ENCODE measurements at places on chromosomes 5 and 9.

GRCh38 chr9:73753171-73753570 is 601.5 kb downstream of the ANXA1 start:
- no peak for DNase-seq

GRCh38 chr5:67200809-67201562 is 4.4 kb upstream of the CD180 start:
- DNase-seq: no peak

DNA sequence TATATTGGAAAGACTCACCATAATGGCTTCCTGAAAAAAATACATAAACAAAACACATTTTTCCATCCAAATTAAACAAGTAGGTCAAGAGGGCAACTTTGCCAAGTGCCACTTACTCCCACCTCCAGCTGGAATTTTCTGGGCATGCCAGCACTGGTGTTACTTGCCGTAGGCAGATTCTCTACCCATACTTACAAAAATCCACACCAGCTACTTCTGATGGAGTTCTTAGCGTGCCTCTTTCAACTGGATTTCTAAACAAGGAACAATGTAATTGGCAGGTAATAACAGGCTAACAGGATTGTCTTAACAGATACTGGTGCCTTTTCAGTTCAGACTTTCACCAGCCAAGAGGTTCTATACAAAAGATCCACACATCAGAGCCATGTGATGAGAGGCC is 301.4 kb downstream of the MLLT3 start:
- no peak for DNase-seq

DNA sequence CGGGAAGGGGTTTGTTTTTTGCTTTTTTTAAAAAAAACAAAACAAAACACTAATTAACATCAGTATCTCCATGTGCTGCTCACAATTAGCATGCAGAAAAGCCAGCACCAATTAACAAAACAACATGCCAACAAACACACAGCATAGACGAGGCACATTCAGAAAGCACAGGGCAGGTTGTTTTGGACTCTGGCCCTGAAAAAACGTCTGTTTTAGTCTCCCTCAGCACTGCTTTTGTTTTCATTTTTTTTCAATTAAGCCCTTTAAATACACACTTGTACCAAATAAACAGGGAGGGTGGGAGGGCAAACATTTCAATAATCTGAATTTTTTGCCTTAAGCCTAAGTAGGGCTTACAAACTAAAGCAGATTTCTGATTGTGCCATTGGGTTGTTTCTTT is 309.6 kb downstream of the DTWD2 start:
- DNase-seq: no peak

DNA sequence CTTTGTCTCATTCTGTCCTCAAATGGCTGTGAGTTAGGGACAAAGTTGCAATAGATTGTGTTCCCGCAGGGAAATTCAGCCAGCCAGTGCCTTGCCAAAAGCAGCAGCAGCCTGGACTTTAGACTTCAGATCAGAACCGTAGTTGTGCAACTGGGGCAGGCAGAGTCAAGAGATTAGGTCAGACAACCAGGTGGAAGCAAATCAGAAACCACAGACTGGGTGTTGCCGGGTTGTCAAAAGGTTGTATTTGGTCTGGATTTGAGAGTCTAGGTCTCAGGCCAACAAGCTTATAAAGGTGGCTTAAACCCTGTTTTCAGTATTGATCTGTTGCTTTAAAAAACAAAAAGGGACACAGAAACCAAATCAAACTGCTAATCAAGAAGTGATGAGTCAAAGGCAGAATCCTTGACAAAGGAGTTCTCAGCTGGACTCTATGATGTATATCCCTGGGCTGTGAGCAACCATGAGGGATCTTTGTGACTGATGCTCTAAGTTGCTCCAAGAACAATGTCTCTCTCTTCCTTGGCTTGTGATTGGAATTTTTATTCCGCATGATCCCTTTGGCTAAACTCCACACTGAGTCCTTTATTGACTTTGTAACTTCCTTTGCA is 20.9 kb downstream of the RFK start:
- DNase-seq: no peak

GRCh38 chr5:42656651-42657015 is 100.0 kb upstream of the CCDC152 start:
- no peak for DNase-seq

DNA sequence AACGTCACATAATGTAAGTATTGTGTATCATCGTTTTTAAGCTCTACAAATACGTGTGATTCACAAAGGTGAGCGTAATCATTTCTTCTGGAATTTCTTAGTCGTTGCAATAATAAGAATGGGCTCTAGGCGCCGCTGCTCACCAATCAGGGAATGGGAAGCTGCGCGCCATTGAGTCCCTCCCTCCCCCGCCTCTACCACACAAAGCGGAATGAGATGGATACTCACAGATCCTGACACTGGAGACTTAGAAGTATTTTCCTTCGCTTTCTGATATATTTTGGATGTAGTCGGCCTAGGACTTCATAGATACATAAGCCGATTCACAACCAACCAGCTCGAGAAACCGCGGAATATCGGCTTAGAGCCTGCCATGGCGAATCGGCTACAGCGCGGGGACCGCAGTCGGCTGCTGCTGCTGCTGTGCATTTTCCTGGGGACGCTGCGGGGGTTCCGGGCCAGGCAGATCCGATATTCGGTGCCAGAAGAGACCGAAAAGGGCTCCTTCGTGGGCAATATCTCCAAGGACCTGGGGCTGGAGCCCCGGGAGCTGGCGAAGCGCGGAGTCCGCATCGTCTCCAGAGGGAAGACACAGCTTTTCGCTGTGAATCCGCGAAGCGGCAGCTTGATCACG is at the start of gene PCDHGA11:
PCDHGA11 (plus strand) TSS at position 197 of the 634 bp plus-strand sequence; CDS start at position 374, 177 bp downstream.
- DNase-seq: no peak

GRCh38 chr5:318931-319601 is 2.4 kb upstream of the AHRR start:
- no peak for DNase-seq

GRCh38 chr9:137707361-137707760 is 88.6 kb downstream of the EHMT1 start:
- DNase-seq: no peak

- DNase-seq: no peak
Measured at GRCh38 chr9:129968690-129969485, 74.1 kb downstream of the FNBP1 start.

DNA sequence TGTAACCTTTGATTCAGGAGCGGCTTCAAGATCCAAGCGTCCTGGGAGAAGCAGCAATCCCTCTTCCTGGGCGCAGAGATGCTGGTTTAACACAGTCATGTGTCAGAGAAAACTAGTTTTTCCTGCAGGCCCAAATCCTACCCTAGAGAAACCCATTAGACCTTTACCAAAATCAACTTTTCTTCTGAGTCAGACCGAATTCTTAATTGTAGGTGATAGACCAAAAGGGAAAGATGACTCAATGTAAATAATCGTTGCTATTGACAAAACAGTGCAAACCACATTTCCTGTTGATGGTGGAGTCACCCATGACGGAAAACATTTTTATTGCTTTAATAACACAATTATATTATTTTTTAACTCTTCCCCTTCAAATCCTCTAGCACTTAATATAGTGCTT is 40.1 kb downstream of the SLC1A1 start:
- no peak for DNase-seq

DNA sequence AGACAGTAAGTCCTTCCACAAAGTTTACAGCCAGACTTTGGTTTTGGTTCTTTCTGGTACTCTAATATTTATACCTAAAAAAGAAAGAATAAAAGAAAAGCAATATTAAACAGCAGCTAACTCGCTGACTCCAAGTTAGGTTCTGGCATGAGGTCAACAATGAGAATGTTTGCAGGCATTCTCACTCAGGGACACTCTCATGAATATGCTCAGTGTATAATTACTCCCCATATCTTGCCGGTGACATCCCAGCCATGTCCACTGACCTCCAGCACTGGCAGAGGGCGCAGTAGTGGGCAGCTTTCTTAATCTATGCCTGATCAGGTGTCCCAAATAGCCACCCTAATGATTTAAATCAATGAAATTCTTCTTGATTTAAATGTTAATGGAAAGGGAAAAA is 151.5 kb downstream of the BNC2 start:
- no peak for DNase-seq

- DNase-seq: no peak
Measured at GRCh38 chr9:117156771-117157535, 257.9 kb downstream of the ASTN2 start.

GRCh38 chr9:136204145-136204805 is 653 bp downstream of the LHX3 start:
- DNase-seq: no peak

DNA sequence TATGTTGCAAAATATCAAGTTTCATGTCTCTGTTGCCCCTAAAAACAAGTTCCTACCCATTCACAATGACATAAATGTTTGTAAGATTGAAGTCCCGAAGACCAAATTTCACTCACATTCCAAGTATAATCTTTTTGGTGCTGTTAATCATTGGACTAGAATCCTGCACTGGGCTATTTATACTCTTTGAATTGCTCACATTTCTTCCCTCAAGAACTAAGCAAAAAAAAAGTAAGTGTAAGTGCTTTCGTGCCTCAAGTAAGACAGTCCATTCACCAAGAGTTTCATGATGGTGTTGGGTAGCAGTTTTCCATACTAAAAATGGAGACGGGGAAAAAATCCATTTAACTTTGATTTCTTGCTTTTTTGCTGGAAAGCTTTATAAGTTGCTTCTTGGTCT is 242.3 kb downstream of the EBF1 start:
- DNase-seq: no peak

DNA sequence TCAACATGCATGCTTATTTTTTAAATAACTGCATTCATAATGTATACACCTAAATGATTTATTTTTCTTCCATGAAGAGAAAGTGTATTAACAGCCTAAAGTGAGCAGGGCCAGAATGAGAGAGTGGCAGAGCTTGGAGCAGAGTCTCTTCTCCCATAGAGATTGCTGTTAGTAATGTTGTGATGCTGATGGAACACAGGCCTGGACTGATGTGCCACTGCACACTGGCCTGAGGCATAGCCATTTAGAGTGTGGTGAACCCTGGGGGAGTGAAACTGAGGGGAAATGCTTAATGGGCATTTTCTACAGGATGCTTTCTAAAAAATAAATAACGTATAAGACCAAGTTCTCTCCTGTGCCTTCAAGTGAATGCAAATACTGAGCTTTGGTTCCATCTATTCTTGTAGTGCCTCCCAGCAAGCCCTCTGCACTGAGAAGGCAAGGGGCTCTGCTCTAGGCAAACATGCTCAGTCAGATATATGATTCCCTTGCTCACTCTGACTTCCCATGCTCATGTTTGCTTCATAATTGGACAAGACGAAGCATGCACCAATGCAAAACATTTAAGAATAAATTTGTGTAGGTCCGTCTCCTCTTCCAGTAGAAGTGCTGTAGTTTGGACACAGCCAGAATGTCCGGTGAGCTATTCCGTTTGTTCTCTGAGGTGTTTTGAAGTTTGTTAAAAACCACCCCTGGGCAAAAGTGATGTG is 185.7 kb downstream of the PBX3 start:
- DNase-seq: no peak

DNA sequence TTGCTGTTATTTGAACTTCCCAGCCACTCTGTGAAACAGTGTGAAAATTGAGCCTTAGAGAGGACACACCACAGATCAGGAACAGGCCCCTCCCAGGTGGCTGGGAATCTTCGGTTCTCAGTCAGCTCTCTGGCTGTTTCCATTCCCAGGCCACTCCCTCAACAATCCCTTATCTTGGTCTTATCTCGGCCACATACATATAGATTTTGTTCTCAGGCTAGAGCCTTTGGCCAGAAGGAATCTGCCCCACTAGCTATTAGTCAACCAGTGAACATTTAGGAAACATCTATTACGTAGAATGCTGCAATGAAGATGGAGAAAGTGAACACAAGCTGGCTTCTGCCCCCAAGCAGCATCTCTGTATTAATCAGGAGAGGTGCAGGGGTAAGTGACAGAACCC is 21.0 kb upstream of the WWC1 start:
- DNase-seq: no peak

- DNase-seq: no peak
Measured at GRCh38 chr9:88697764-88698432, 162.9 kb downstream of the NXNL2 start.

DNA sequence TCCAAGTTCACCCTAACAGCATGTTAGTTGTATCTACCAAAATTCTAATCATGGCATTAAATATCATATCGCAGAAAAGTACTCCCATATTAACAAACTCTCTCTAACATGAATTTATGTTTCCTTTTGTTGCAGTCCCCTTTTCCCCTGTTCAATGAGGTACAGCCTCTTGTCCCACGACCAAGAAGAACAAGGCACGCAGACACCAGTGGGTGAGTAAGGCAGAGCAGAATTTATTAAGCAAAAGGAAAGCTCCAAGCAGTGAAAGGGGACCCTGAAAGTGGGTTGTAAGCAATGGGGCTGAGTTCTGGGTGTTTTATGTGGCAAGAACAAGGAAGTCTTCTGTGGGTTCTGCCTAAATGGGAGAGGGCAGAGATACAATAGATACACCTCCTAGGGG is 183.5 kb downstream of the LURAP1L start:
- no peak for DNase-seq

- no peak for DNase-seq
Measured at GRCh38 chr5:111227226-111227782, 3.1 kb downstream of the CAMK4 start.

DNA sequence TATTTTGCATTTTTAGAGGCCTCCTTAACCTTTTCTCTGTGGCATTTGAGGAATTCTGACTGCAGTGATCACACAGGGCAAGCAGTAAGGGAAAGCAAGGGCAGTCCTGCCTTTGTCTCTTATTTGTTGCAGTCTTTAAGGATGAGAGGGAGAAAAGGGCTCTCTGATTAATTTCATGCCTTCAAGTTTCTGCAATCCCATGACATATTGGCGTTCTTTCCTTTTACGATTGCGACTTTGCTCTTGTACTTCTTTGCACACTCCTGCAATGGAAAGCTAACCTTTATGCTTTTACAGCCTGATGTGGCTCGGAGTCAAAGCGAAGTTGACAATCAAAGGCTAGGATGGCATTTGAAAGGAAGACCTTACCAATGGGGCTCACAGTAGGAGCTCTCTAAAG is 698.4 kb downstream of the DNAH5 start:
- no peak for DNase-seq

DNA sequence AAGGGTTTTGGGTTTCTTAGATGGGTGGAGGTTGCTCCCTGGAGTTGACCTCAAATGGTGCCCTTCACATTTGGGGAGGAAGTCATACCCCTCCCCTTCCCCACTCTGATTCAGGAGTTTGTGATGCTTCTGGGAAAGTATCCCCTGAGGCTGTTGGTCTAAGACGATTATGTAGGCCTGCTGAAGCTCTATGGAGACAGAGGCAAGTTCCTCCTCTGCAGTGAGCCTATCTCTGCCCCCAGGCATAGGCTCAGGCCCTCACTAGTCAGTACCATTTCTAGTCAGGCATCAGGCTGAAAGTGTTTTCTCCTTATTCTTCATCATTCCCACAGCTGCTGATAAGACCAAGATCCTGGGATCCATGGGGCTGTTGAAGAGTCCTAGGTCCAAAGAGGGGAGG is 271.6 kb upstream of the NUDT12 start:
- no peak for DNase-seq
